Effector CD4-positive, alpha-beta T cell (primary cell): ENCODE measurements at places on chromosomes 6 and 20.

DNA sequence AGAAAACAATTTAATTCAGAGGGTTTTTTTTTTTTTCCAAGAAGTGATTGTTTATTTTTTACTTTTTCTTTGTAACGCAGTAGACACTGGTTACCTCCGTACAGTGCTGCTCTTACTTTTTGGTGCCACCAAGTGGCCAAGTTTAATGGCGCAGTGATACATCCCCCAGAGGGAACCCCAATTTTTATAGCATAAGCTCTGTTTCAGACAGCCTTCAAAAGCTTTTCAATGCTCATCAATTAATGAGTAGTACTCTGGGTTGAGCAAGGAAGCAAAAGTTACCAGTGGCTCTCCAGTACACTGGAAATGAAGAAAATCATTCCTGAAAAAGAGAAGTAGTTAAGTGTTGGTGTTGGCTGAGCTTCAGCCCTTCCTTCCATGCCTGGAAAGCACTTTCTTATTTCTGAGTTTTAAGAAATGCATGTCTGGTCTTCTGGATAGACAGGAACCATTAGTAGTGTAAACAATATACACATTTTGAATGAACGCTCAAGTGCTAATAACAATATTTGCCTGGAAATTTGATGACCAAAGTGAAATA is 129.1 kb upstream of the SMLR1 start:
- peak; percentile 14 for DNase-seq

DNA sequence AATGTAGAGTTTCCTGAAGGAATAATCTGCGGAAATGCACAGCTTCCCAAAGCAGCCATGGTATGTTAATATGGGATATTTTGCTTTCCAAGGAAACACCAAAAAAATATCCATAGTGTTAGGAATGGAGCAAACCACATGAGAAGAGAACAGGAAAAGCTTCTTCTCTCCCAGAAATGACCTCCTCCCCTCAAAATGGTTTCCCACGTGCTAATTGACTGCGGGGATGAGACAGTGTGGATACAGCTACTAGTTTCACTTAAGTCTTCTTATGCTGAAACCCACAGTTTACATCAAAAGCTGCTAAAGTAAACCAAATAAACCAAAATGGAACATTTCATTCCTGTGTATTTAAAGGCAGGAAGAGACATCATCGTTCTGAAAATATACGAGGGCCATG is 69.4 kb downstream of the FYN start:
- DNase-seq, result no peak

DNA sequence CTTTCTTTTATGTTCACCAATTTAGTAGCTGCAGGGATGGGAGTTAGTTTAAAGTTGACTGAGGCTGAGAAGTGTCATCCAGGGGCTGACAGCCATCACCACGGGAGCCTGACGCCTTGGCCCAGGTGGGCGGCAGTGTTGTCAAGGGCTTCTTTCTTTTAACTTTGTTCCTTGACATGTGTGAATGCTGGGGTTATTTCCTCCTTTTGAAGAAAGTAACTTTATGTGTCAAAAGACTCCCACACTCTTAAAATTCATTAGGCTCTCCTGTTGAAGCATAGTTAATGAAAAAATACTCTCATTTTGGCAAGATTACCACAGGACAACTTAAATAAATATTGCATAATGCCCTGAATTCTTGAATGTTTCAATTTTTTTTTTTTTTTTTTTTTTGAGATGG is 50.0 kb downstream of the SASH1 start:
- DNase-seq, result no peak

DNA sequence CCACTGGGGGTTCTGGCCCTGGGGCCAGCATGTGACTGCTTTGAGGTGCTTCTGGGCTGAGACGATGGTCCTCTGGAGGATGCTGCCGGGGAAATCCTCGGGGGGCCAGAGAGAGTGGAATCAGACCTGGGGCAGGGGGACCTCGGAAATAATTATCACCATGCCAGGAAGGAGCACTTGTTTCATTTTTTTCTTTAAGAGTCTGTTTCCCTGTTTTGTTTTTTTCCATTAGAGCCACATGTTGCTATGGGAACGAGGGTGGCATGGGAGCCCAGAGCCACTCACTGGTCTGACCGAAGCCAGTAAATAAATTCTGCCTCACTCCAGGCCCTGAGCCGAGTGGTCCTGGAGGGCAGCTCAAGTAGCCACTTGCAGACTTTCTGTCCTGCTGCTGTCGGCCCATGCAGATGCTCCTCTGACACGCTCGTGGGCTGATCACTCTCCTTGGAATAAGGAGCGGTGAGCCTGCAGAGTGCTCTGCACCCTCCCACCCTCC is 365.1 kb downstream of the ZFAND3 start:
- DNase-seq, result no peak

DNA sequence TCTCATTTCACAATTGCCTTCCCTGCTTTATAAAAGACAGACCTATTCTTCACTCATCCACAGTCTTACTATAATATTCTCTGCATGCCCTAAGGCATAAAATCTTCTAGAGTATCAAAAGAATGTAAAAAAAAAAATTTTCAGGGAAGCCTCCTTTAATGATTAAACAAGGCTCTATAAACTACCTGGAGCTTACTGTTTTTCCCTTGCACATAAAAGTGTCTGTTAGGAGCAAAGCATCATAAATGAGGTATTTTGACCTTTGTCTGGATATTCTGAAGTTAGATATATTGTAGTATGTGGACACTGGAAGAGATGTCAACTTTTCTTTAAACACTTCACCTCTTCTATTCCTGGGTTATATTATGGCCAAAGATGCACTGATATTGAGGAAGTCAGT is 97.5 kb downstream of the ARHGAP18 start:
- no peak for DNase-seq

GRCh38 chr20:2469991-2470422 is 582 bp downstream of the SNRPB start:
- DNase-seq, result peak; percentile 48

DNA sequence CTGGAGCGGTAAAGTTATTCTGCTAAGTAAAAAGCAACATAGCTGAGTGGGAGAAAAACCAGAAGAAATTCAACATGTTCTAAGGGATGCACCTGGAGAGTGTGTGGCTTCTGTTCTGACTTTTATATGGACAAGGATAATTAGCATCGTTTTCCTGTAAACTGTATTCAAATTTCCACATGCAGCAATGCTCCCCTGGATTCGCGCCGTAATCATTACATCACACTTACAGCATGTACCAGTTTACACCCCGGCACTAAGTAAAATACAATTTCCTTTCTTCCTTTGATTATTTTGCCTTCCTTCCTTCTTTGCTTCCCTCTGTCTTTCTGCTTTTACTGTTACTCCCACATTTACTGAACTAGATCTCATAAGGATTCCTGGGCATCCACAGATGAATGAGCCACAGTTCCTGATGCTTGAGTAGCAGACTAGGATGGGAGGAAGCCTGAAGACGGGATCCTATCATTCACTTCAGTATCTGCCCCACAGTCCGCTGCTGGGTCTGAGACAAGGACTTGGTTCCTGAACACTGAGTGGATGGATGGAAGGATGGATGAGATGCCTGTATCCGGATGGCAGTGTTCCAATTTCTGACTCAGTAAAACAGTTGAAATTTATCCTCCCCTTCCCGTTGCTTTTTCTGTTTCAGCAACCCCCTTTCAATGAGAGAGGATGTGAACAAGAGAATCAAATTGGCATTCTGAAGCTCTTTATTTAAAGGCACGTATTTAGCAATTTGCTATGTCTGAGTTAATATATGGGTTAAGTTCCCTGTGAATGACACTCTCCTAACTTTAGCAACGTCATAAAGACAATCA is 174.6 kb downstream of the GJA10 start:
- DNase-seq, result no peak
